Right atrium auricular region (tissue), 2 donors: ENCODE measurements at places on chromosomes 6 and 20. TPM values are rescaled to one million over a fixed set of nuclear protein-coding genes. Genes with fewer than 3 reads are reported as not detected.

- DNase-seq: no peak
Measured at GRCh38 chr6:25124216-25124715, 154.9 kb upstream of the CARMIL1 start.

DNA sequence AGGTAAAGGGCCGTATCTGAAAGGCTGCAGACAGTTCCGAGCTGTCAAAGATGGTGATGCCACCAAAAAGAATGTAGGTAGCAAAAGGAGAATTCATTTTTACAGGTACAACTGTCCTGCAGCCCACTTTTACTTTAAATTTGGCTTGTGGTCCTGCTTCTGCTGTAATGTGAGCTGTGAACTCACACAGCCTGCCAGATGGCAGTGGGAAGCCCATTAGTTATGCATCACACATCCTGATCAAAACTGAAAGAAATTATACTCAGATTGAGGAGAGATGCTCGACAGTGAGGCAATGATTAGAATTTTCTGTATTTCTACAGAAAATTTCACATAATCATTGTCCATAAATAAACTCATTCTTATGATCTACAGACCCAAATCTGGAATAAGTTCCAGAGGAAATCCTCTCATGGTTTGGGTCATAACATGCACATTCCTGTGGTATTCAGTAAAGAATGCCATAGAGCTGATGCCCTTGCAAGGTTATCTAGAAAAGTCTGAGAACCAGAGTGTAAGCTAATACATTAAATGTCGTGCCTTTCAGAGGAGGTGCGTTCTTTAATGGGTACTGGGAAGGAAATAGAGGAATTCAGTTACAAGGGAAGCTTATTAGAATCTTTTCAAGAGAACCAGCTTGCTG, 23.9 kb upstream of the E2F3 start:
- no peak for DNase-seq

DNA sequence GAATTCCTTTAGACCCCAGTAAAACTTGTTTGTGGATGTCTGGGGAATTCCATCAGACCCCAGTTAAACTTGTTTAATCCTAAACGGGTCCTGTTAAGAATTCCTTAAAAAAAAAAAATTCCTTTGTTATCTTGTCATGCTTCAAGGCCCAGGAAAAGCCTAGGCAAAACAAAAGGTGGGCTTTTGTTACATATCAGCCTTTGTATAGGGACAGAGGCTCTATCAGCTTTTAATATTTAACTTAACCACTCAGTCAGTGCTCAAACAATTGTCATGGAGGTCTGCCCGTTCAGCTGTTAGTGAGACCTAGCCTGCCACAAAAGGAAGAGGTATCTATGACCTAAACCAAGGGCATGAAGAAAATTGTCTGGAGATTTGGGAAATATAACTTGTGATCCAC, 53.1 kb downstream of the SLC22A1 start:
- no peak for DNase-seq

- DNase-seq: peak; percentile 77
Measured at GRCh38 chr6:131949909-131950766, 1.0 kb downstream of the CCN2 start.

GRCh38 chr6:95551678-95552324, 25.5 kb upstream of the MANEA start:
- DNase-seq: no peak

GRCh38 chr6:1616701-1617463, 7.2 kb downstream of the FOXC1 start:
- DNase-seq: no peak

GRCh38 chr6:31586008-31586407, at the start of gene LST1:
Gene LST1 (plus strand): TSS chr6:31586277. CDS start chr6:31587300, 1,023 bp downstream.
- DNase-seq: no peak

DNA sequence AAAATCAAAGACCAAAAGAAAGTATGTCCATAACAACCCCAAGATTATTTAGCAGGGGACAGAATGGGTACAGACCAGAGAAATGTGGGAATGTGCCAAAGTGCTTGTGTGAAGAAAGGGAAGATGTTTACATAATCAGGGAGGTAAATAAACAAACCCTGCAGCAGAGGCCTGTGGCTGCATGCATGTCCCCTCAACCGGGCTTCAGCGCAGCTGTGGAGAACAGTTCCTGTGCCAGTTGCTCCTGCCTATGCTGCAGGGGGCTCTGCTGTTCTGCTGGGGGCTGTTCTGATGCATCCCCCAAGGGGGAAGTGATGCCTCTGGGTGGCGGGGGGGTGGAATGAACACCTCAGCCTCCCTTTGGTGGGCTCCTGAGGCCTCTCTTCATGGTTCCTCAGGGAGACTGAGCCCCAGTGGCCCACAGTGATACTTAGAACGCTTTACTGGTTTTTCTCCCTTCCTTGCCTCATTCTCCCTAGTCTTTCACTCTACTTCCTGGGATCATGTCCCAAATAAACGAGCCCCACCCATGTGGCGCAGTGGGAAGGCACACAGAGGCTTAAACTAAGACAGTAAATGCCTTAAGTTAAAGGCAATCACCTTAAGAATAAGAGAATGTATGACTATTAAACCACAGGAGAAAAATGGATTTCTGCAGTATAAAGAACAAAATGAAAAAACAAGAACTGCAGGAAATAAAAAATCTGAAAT, 23.0 kb downstream of the RAB23 start:
- DNase-seq: no peak

DNA sequence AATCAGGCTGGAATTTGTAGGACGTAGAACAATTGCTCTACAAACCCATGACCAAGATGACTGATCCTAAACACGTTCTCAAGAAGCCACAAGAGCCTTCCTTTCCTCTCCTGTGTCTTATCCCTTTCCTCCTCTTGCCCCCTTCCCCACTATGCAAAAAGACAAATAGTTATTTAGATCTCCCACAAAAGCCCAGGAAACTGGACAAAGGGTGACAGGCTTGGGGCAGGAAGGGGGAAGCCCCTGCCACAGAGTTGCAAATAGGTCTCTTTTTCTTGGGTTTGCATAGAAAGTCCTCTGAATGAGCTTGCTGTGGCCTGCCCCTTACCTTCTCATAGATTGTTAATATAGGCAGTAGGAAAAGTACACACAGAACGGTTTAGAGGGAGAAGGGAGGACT, 377.1 kb upstream of the BTBD3 start:
- no peak for DNase-seq

DNA sequence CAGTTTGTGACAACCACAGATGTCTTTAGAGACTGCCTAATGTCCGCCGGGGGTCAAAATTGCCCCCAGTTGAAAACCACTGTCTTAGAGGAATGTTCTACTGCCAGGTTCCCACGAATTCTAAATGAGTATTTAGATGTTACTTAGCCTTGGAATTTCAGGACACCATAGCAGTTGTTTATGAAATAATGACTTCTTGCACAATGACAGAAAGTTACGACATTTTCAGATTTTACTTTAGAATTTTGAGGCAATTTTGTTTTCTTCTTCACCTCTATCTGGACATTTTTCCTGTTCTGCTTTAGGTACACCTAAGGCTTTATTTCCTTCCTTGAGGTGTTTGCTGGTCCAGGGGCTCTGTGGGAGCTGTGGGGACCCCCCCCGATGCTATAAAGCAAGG, 83.4 kb downstream of the CCDC170 start:
- DNase-seq: no peak

DNA sequence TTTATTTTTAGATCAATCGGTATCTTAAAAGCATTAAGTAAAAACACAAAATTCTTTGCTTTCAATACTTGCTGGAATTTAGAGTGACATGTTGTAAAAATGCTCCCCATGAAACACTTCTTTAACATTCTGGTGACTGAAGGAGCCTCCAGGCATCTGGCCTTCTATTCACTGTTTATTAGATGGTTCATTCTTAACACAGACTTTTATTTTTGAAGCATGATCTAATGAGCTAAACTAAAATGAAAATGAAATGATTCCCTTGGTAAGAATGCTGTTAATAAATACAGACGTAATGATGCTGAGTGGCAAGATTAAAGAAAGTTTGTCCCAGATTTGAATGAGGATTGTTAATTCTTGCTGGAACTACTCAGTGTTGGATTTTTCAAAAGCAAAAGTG, 698.4 kb downstream of the TENT5A start:
- no peak for DNase-seq

- no peak for DNase-seq
Measured at GRCh38 chr20:22052025-22052650, 346.7 kb downstream of the PAX1 start.

DNA sequence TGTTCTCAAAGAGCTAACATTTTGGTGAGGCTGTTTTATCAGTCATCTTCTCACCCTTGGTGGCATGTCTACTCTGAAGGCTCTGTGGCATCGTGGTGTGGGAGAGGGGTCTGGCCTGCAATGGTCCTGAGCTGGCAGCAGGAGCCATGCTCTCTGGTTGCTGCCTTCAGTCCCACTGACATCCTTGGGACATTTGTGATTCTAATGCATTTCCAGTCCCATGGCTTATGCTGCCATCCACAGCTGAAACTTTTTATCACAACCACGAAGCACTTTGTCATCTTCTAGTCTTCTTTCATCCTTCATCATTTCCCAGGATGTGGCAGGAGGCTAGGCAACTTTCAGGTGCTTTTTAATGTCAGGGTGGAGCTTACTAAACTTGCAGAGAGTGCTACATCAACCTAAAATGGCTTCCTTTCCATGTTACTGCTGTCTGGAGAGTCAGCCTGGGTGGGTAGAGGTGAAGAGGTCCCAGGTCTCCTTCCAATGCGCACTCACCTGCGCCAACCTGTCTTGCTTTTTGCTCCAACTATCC, 77.1 kb downstream of the GPR63 start:
- DNase-seq: no peak

MROH8 gene
- 5.8 TPM for total RNA-seq

MLN gene
- total RNA-seq: not detected

MMP24 gene
- total RNA-seq: 2.2 TPM

ZSCAN23 gene
- total RNA-seq: 0.79 TPM

OTOR gene
- total RNA-seq: not detected

SLCO4A1 gene
- 13.4 TPM for total RNA-seq
